Germinal center (tissue), 1 donor: ENCODE measurements at places on chromosomes 11 and 22.

- DNase-seq, result no peak
Observed at GRCh38 chr22:42270176-42270509, 310 bp downstream of the TCF20 start.

- DNase-seq, result no peak
Observed at GRCh38 chr11:70933981-70934583, 318.3 kb downstream of the SHANK2 start.

DNA sequence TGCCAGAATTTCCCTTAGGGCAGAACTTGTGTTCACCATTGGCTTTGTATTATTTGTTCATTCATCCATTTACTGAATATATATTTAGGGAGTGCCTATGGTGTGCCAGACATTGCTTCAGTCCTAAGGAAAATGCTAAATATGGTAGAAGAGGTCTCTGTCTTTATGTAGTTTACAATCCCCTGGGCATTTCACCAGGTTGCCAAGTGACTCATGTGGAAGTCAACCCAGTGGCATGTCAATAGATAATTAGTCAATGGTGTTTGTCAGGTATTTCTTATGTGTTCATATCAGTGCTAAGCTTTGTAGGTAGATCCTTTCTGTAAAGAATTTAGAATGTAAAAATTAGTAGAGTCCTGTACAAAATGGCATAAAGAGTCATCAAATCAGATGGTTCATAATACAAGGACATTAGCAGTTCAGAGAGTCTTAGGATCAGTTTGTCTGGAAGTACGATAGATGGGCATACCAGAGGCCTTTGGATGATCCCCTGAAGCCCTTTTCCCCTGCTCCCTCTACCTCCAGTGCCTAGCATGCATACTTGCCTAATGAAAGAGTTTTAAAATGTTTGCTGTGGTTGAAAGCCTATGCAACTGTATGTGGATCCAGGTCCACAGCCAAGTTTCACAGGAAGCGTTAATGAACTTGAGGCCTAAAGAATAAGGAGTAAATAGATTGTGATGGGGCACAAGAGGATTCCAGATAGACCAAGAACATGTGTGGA lies 58.5 kb upstream of the SESN3 start:
- no peak for DNase-seq

DNA sequence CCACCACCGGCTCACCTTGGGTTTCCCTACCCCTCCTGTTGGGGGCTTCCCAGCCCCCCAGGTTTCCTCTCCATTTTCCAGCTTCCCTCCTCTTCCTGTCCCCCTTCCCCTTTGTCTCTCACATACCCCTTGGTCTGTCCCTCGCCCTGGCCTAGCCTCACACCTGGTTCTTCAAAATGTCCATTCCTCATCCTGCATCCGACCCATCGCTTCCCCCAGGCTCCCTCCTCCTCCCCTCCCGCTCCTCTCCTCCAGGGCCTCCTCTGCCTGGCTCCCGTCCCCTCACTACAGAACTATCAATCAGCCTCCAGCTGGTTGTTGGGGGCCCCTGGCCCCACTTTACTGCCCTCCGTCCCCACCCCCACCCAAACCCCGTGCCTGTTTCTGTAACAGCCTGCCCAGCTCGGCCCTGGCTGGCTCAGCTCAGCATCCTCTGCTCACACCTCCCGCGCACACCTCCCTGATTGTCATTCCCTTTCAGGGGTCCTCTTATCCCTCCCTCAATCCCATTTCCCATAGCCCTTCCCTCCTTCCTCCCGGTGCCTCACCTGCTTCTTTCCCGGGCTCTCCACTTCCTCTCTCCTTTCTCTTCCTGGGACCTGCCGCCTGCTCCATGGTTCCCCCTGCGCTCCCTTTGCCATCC lies 1.2 kb downstream of the CNIH2 start:
- no peak for DNase-seq

DNA sequence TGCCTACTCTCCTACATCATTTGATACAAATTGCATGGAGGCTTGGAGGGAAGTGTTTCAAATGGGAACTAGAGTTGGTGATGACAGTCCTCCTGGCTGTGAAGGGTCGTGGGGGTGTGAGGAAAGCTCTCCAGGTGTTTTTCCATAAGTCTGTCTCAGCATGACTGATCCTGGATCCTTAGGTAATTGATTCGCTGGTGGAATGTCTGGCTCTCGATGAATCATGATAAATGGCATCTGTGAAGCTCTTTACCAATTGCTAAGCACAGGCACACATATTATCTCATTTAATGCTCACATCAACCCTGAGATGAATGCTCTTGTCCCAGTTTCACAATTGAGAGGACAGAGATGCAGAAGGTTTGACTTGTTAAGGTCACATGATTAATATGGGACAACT lies 107.5 kb downstream of the PKNOX2 start:
- DNase-seq, result no peak
